Esophagus mucosa (tissue), 1 donor: ENCODE measurements at places on chromosomes 11 and 22. TPM values are rescaled to one million over a fixed set of nuclear protein-coding genes. Genes with fewer than 3 reads are reported as not detected.

The ANGPTL5 gene
- not detected for total RNA-seq

The CHKB gene
- 31.4 TPM for total RNA-seq

The OR2AG2 gene
- 0.04 TPM for total RNA-seq

The FOLH1 gene
- 3.2 TPM for total RNA-seq

The MUC5AC gene
- total RNA-seq: not detected

The GAB4 gene
- not detected for total RNA-seq

The ZNF215 gene
- 2.2 TPM for total RNA-seq

The DCHS1 gene
- 1.4 TPM for total RNA-seq

The SNX32 gene
- total RNA-seq: 0.12 TPM

The NAALAD2 gene
- total RNA-seq: 0.16 TPM

DNA sequence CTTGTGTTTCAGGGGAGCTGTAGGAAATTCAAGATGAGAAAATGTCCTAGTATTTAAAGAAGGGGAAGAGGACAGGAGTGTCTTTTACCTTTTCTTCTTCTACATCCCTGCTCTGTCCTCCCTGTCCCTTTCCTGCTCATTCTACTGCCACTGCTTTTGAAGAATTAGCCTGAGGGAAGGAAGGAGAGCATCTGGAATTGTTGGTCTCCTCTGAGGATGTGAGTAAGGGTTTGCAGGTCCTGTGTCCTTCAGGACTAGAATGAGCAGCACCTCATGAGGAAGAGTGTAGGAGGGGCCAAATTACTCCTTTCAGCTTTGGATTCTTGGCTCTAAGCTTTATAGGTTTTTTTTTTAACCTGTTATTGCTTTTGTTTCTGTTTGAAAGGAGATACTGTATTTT, 24.2 kb downstream of the SNU13 start:
- ATAC-seq: no peak

DNA sequence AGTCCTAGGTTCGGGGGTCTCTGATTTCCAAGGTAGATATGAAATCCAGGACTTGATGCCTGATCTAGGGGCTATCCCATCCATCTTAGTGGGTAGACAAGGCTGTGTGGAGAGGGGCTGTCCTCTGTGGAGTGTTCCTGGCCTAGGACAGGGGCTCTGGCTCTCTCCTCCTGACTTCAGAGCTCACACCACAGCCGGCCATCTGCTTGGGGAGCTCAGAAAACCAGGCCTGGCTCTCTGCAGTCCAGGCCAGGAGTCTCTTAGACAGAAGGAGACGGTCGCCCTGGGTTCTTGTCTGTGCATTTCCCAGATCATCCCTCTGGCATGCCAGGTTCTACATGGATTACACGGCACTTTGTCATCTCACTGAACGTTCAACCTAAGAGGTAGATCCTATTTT, 17.9 kb downstream of the TUB start:
- no peak for ATAC-seq

GRCh38 chr11:116422556-116422955, 350.2 kb downstream of the BUD13 start:
- no peak for ATAC-seq

DNA sequence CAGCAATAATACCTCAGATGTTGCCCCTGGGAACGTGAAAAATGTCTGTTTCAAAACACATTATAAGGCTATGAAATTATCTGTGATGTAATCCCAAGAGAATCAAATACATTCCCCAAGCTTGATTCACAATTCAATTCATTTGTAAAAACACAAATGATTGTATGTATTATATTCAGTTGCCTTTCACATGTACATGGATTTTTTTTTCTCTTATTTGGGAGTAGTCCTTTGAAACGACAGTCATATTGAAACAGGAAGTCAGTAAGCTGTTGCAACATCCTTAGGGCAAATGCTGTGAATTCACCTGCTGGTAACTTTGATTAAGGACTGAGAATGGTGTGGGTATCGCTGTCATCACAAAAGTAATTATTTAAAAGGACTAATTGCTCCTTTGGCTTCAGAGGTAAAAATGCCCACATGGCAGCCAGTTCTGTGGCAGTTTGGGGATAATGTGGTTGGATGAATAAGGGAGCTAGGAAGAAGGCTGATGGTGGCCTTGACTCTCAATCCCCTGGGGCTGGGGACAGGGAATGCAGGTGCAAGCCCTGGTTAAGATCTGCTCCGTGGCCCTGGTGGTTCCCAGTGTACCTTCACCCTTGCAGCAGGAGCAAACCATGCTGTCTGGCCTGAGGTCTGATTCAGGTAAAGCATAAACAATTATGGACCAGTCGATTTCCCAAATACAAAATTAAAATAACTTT, 13.2 kb downstream of the EHF start:
- peak; percentile 37 for ATAC-seq

GRCh38 chr11:10294290-10294953, 403 bp upstream of the SBF2 start:
- peak; percentile 19 for ATAC-seq

DNA sequence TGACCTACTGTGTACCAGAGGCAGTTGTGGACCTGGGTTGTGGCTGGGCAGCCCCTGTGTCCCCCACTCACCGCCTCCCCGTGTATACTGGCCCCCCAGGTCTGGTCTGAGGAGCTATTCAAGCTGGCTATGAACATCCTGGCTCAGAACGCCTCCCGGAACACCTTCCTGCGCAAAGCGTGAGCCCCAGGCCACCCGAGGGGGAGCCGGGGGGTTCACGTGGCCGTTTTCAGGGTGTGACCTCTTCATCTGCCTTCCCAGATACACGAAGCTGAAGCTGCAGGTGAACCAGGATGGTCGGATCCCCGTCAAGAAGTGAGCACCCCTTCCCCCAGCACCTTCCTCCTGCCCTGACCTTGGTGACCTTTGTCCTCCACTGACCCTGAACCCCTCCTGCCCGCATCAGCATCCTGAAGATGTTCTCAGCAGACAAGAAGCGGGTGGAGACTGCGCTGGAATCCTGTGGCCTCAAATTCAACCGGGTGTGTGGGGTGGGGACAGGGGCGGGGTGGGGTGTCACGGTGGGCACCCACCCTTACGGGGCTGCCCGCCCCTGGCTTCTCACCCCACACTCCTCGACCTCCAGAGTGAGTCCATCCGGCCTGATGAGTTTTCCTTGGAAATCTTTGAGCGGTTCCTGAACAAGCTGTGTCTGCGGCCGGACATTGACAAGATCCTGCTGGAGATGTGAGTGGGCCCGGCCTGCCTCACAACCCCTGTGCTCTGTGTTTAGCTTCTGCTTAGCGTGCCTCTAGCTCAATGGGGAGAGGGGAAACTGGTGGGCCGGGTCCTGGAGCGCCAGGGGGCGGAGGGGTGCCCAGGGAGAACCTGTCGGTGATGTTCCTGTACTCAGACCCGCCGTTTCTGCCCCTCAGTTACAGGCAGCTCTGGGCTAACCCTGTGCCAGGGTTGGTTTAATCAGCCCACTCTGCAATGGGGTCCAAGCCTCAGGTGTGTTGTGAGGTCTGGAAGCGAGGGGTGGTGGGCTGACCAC, 4.1 kb downstream of the PLCB3 start:
- no peak for ATAC-seq

DNA sequence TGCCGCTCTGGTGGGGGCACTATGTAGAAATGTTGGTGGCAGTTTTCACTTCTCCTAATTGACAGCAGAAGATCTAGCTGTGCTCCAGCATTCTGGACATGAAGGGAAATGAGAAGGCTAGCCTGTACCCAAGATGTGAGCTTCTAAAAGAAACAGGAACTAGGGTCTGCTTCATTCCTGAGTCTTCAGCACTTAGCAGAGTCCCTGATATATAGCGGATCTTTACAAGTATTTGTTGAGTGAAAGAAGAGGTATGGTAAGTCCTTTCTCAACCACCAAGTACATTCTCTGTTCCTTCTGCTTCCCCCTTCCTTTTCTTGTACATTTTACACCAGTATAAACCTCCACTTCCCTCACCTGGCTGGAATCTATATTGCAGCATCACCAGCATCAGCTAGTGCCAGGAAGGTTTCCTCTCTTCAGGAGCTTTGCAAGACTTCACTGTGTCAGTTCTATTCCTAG, 408.3 kb upstream of the CADM1 start:
- ATAC-seq: no peak

GRCh38 chr22:35891442-35891841, 137.2 kb downstream of the RBFOX2 start:
- ATAC-seq: no peak

DNA sequence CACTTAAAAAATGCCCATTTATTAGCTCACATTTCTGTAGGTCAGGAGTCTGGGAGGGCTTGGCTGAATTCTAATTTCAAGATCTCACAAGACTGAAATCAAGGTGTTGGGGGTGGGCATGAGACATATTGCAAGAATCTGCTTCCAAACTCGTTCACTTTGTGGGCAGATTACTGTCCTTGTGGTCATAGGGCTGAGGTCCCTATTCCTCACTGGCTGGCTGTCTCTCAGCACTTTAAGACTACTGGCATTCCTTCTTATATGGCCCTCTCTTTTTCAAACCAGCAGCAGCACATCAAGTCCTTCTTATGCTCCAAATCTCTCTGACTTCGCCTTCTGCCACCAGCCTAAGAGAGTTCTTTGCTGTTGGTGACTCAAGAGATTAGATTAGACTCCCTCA, 27.8 kb upstream of the MYOD1 start:
- no peak for ATAC-seq

GRCh38 chr11:55967914-55968313, 1.8 kb downstream of the OR10AG1 start:
- no peak for ATAC-seq

- no peak for ATAC-seq
These were observed 12.6 kb downstream of the KLHL35 start for GRCh38 chr11:75420224-75421034.

DNA sequence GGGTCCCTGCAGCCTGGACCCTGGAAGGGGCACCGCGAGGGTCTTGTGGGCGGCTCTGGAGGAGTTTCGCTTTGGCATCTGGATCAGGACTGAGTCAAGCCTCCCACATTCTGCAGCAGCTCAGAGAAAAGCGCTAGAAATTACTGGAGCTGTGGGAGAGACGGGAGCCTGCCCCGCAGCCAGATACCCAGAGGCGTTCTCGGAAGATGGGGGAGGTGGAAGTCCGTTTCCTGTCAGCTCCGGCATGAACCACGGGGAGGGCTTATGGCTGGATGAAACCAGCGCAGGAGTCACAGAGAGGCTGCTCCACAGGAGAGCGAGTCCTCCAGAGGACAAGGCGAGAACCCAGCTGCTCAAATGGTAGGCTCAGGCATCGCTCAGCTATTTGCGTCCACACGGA, 379.3 kb downstream of the OPCML start:
- ATAC-seq: no peak

- ATAC-seq: no peak
These were observed 1.7 kb downstream of the EED start for GRCh38 chr11:86246293-86246675.

GRCh38 chr22:20156611-20157429, 6.0 kb upstream of the CCDC188 start:
- ATAC-seq: peak; percentile 83

DNA sequence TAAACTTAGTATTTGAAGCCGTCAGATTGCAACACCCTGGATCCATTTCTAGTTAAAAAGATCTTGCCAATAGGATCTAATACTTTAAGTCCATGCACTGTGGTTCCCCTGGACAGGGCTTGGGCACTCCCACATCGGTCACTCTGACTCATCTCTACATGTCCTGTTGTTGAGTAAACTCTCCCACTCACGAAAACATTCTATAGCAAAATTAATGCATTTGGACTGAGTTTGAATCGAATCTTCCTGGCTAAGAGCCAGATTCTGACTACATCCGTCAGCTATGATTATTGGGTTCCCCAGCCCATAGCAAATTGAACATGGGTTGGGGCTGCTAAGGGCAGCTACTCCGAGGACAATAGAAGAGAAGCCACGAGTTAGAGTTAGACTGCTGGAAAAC, 182.1 kb upstream of the SORL1-AS1 start:
- ATAC-seq: peak; percentile 69

- no peak for ATAC-seq
These were observed 51.0 kb upstream of the IGLL5 start for GRCh38 chr22:22836635-22837034.

DNA sequence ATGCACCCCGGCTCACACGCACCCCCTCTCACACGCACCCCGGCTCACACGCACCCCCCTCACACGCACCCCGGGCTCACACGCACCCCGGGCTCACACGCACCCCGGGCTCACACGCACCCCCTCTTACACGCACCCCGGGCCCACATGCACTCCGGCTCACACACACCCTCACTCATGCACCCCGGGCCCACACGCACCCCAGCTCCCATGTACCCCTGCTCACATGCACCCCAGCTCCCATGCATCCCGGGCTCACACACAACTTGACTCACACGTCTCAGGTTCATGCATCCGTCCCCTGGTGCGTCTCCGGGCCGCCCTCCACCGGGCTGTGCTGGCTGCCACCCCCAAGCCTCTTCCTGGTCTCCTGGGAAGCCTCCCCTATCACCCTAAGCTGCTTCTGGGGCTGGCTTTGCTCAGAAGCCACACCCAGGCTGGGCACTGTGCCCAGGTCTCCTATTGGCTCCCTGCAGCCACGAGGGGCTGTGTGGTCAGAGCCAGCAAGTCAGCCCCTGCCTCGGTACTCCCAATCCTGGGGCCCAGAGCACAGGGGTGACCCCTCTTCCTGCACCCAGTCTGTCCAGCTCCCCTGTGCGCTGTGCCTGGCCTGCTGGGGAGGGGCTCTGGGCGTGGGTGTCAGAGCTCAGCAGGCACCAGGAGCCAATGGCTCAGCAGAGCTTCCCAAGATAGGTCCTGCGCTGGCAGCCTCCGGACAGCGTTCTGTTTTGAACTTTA, 16.9 kb downstream of the TSPAN4 start:
- peak; percentile 70 for ATAC-seq

GRCh38 chr11:134270250-134270714, 5.9 kb upstream of the GLB1L3 start:
- ATAC-seq: no peak

GRCh38 chr11:87290304-87290922, 252.7 kb downstream of the TMEM135 start:
- ATAC-seq: no peak

- ATAC-seq: peak; percentile 74
These were observed 35.9 kb upstream of the PRDM11 start for GRCh38 chr11:45110562-45110961.

- no peak for ATAC-seq
These were observed 49.0 kb downstream of the FAM83F start for GRCh38 chr22:40043793-40044101.

GRCh38 chr11:108938604-108939003, 273.7 kb downstream of the DDX10 start:
- no peak for ATAC-seq
